GM03348 (cell line): ENCODE measurements at places on chromosomes 16 and 17.
A peak's percentile ranks its signal among the peaks of the same experiment; 100 is the strongest.

GRCh38 chr17:36004594-36005108 is 3.3 kb upstream of the CCL15 start:
- DNase-seq: no peak

DNA sequence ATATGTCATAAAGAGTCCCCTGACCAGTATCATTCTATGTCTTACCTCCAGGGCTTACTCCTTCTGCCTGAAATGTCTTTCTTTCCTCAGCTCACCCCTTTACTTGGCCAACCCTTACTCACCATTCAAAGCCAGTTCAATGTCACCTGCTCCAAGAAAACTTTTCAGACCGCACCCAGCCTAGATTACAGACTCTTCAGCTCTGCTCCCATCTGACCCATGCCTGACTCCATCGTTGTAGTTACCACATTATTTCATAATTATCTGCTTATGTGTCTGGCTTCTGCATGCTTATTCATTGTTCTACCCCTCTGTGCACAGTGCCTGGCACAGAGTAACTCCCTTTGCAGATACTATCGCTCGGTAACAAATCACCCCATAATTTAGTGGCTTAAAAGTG is 62.5 kb upstream of the TOB1 start:
- no peak for DNase-seq

GRCh38 chr17:7281074-7281952 is at the start of gene SLC2A4:
SLC2A4 (plus strand) TSS chr17:7281718; CDS start chr17:7281935, 217 bp downstream.
- peak; percentile 96 for DNase-seq

DNA sequence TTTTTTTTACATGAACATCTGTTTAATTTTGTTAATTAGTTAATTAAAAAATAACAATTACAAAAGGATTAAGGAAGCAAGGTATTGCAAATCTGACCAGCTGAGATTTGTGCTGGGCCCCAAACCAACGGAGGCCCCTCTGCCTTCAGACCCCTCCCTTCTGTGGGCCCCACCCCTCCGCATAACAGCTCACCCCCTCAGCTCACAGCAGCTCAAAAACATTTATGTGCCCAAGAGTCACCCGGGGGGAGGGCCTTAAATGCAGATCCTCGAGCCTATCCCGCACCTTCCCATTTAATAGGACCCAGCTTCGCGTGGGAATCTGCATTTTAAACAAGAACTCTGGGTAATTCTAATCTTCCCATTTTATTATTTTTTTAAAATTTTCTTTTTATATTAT is 75.0 kb downstream of the MGAT5B start:
- no peak for DNase-seq

- DNase-seq: no peak
These were observed 11.3 kb upstream of the GSE1 start for GRCh38 chr16:85601730-85602401.
